ENCODE measurements at places on chromosomes 7 and 10. TPM values are rescaled to one million over a fixed set of nuclear protein-coding genes. Genes with fewer than 3 reads are reported as not detected.

GRCh38 chr10:131280101-131280500 lies 31.4 kb downstream of the TCERG1L start:
- no peak for DNase-seq
- no peaks in the 10 kb centered on the region for H3K36me3 ChIP-seq
- no peak overlapping the region for H3K4me3 ChIP-seq
- H3K4me1 ChIP-seq: peaks cover 3% of the 10 kb centered on the region
- no peak overlapping the region for H3K27ac ChIP-seq

Gene NME8
- total RNA-seq: not detected

GRCh38 chr7:3063016-3063753 lies 19.5 kb upstream of the CARD11 start:
- no peaks in the 10 kb centered on the region for H3K4me1 ChIP-seq
- no peaks in the 10 kb centered on the region for H3K27me3 ChIP-seq
- no peak overlapping the region for H3K4me3 ChIP-seq
- no peak overlapping the region for H3K27ac ChIP-seq

DNA sequence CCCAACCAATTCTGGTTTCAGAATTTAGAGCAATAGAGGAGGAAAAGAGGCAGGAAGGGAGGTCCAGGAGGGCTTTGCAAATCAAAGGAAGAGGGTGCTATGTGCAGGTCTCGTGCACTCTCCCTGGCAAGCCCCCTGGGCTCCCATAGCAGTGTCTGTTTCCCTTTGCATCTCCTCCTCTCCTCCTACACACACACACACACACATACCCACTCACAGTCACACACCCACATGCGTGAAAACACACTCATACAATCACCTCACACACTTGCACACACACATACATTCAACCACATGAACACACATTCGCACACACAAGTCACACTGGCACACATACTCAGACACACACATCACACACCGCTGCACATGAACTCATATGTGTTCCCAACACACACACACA lies 105.3 kb downstream of the OAT start:
- no peak for DNase-seq
- no peak overlapping the region for H3K4me3 ChIP-seq
- H3K4me1 ChIP-seq: no peaks in the 10 kb centered on the region
- no peaks in the 10 kb centered on the region for H3K36me3 ChIP-seq
- H3K27ac ChIP-seq: no peak overlapping the region

Gene PAX4
- total RNA-seq: not detected

Gene MINDY4
- total RNA-seq: 30.3 TPM

Gene LBX1
- not detected for total RNA-seq

DNA sequence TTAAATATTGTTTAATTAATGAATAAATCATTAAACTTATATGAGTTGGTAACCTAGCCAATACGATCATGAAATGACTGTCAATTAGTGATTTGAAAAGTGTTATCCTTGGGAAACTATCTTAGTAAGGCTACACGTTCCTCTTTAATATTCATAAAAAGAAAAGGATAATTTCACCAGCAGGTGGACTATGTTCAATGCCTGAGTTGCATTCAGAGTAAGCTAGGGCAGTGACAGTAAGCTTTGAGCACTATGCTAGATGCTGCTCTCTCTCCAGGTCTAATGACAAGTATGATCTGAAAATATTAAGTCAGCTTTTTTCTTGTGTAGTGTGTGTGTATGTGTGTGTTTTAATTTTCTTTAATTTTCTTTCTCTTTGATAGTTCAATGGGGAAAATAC lies 486.3 kb upstream of the PCDH15 start:
- no peak for DNase-seq
- H3K27me3 ChIP-seq: no peaks in the 10 kb centered on the region
- H3K4me1 ChIP-seq: no peaks in the 10 kb centered on the region
- H3K4me3 ChIP-seq: no peak overlapping the region
- H3K36me3 ChIP-seq: no peaks in the 10 kb centered on the region
- no peak overlapping the region for H3K27ac ChIP-seq

- no peaks in the 10 kb centered on the region for H3K36me3 ChIP-seq
- no peak overlapping the region for H3K27ac ChIP-seq
- no peaks in the 10 kb centered on the region for H3K27me3 ChIP-seq
- DNase-seq: no peak
- H3K4me1 ChIP-seq: no peaks in the 10 kb centered on the region
Observed at GRCh38 chr7:116785843-116786242, 76.5 kb upstream of the CAPZA2 start.

DNA sequence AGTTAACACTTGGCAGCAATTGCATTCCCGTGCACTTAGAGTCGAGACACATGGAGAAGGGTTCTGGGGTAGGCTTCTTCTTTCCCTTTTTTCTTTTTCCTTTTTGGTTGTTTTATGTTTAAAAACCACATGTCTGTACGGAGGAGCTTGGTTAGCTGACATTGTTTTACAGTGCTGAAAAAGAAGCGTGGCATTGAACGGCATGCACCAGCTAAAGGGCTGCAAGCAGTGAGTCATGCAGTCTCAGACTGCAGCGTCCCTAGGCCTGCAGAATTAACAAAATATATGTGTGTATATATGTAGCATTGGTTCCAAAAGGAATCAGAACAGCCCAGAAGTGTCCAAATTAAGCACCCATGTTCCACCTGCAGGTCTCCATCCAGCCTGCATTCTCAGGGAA lies 211.0 kb downstream of the TCF7L2 start:
- DNase-seq: no peak
- no peak overlapping the region for H3K27ac ChIP-seq
- H3K4me3 ChIP-seq: no peak overlapping the region
- no peaks in the 10 kb centered on the region for H3K36me3 ChIP-seq

Gene CYP2W1
- total RNA-seq: 4.1 TPM

DNA sequence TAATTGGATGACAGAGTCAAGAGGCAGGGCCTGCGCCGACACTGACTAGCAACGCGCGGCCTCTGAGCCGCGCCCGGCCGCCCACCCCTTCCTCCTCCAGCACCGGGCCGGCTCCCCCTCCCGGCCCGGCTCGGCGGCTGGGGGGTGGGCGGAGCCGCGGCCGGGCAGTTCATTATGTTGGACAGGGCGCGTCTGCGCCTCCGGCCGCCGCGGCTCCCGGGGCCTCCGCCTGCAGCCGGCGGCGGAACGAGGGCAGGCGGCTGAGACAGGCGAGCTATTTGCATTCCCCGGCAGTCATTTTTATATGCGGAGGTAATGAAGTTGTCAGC lies 106.7 kb downstream of the SNX10 start:
- H3K27ac ChIP-seq: no peak overlapping the region
- H3K4me3 ChIP-seq: peak overlapping the region; percentile 56
- H3K36me3 ChIP-seq: no peaks in the 10 kb centered on the region
- no peaks in the 10 kb centered on the region for H3K27me3 ChIP-seq
- DNase-seq: peak; percentile 69

GRCh38 chr10:84497978-84498377 lies 169.6 kb downstream of the CCSER2 start:
- H3K36me3 ChIP-seq: no peaks in the 10 kb centered on the region
- no peak overlapping the region for H3K27ac ChIP-seq
- no peak for DNase-seq
- H3K4me1 ChIP-seq: peaks cover 2% of the 10 kb centered on the region
- H3K27me3 ChIP-seq: no peaks in the 10 kb centered on the region

DNA sequence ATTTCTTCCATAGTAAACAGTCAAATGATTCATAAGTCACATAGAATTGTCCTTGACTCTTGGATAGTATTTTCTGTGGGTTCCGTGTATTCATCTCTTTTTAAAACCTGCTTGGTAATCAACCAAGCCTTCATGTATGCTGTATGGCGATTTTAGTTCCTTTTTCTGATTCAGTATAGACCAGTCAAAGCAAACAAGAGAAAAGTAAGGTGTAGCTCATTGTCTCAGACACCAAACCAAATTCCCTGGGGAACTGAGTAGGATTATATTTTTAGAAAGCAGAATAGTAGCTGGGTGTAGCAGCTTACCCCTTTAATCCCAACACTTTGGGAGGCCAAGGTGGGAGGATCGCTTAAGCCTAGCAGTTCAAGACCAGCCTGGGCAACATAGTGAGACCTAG lies 240.5 kb downstream of the BBS9 start:
- no peaks in the 10 kb centered on the region for H3K36me3 ChIP-seq
- no peaks in the 10 kb centered on the region for H3K4me1 ChIP-seq
- no peaks in the 10 kb centered on the region for H3K27me3 ChIP-seq

Gene TFAM
- total RNA-seq: 33.4 TPM

- DNase-seq: peak; percentile 76
- H3K36me3 ChIP-seq: no peaks in the 10 kb centered on the region
- no peaks in the 10 kb centered on the region for H3K27me3 ChIP-seq
- peaks cover 4% of the 10 kb centered on the region for H3K4me1 ChIP-seq
- H3K27ac ChIP-seq: peak within 1 kb of the TSS; percentile 78
Observed at GRCh38 chr7:143263266-143264195, at the start of gene GSTK1. GSTK1 (plus strand) TSS chr7:143263441; CDS start chr7:143263514, 73 bp downstream.

Gene SMKR1
- total RNA-seq: 1.2 TPM

- H3K4me1 ChIP-seq: peaks cover 2% of the 10 kb centered on the region
- no peaks in the 10 kb centered on the region for H3K27me3 ChIP-seq
- no peaks in the 10 kb centered on the region for H3K36me3 ChIP-seq
- no peak overlapping the region for H3K4me3 ChIP-seq
- no peak for DNase-seq
- H3K27ac ChIP-seq: no peak overlapping the region
Observed at GRCh38 chr10:103922659-103923058, 4.7 kb upstream of the STN1 start.

Gene TMEM139
- total RNA-seq: 7.8 TPM

DNA sequence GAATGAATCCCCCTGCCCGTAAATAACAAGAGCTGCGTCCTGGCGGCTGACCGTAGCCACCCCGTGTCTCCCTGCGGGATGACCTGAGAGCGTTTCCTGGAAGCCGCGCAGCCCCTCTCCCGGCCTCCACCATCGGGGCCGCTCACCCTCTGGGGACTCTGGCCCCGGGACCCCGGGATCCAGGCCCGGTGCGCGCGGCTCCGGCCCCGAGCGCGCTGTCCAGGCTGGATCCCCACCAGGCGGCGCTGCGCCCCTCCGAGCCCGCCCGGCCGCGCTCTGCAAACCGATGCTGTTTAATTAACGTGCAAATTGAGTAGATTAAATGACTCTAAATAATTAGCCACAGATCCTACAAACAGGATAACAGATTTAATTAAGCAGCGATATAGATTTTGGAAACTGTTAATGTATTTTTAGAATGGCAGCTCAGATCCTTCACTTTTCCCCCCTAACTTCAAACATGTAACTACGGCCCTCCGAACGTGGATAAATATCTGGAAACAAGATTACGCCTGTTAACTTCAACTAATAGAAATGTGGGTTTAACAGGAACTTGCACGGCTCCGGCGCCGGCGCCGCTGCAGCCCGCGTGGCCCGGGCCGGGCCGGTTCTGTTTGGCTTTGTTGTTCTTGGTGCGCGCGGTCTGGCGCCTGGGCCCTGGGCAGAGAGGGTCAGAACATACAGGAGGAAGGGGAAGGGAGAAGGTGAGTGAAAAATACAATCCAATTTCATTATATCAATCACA lies 7.1 kb upstream of the UNCX start:
- peak; percentile 52 for DNase-seq
- H3K27ac ChIP-seq: no peak overlapping the region
- no peaks in the 10 kb centered on the region for H3K36me3 ChIP-seq
- H3K4me1 ChIP-seq: no peaks in the 10 kb centered on the region

DNA sequence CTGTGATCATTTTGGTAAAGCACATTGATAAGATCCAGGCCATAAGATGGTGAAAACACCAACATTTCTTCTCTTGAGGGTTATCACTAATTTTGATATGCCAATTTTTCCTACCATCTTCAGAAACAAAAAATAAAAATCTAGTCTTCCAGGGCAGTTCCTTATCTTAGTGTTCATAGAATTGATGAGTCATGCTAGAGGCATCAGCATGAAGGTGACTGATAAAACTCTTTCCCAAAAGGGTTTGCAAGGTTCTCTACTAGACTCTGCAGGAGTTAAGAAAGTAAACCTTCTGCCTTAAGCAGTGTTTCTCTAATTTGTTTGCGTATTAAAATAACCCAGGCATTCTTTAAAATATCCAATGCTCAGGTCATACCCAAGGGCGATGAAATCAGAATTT lies 483.1 kb upstream of the CNTNAP2 start:
- no peak overlapping the region for H3K27ac ChIP-seq
- no peak for DNase-seq
- no peaks in the 10 kb centered on the region for H3K36me3 ChIP-seq
- no peaks in the 10 kb centered on the region for H3K4me1 ChIP-seq
- H3K4me3 ChIP-seq: no peak overlapping the region

Gene GSTK1
- 75.7 TPM for total RNA-seq

Gene METTL27
- total RNA-seq: 4.3 TPM

Gene PRPF18
- 22.4 TPM for total RNA-seq

DNA sequence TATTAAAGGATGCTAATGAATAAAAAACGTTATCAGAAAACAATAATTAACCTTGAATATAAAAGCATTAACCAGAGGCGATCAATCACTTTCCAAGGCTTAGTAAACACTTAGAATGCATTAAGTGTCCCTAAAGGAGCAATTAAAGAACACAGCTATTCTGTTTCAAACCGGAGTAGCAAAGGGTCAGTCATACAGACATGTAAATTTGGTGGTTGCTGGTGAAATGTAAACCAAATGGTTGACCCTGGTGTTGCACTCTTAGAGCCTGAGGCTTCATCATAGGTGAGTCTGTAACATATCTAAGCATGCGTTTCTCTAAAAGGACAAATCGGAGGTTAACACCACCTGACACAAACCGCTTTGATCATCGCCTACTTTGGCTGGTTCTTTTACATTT lies 1280.1 kb downstream of the TYW1 start:
- no peak for DNase-seq
- no peak overlapping the region for H3K4me3 ChIP-seq

- H3K36me3 ChIP-seq: no peaks in the 10 kb centered on the region
- H3K27me3 ChIP-seq: no peaks in the 10 kb centered on the region
- no peak for DNase-seq
- no peaks in the 10 kb centered on the region for H3K4me1 ChIP-seq
- no peak overlapping the region for H3K4me3 ChIP-seq
Observed at GRCh38 chr7:98329791-98330373, 48.4 kb downstream of the BRI3 start.

GRCh38 chr10:96863922-96864543 lies 31.9 kb downstream of the LCOR start:
- no peak overlapping the region for H3K4me3 ChIP-seq
- no peaks in the 10 kb centered on the region for H3K36me3 ChIP-seq
- peaks cover 2% of the 10 kb centered on the region for H3K4me1 ChIP-seq
- no peaks in the 10 kb centered on the region for H3K27me3 ChIP-seq
- no peak for DNase-seq

GRCh38 chr10:22489467-22489866 lies 144.2 kb downstream of the SPAG6 start:
- H3K4me1 ChIP-seq: no peaks in the 10 kb centered on the region
- no peak for DNase-seq
- no peaks in the 10 kb centered on the region for H3K36me3 ChIP-seq
- H3K4me3 ChIP-seq: no peak overlapping the region
- no peaks in the 10 kb centered on the region for H3K27me3 ChIP-seq

- no peaks in the 10 kb centered on the region for H3K27me3 ChIP-seq
- H3K27ac ChIP-seq: no peak overlapping the region
- no peaks in the 10 kb centered on the region for H3K4me1 ChIP-seq
- no peaks in the 10 kb centered on the region for H3K36me3 ChIP-seq
- H3K4me3 ChIP-seq: no peak overlapping the region
Observed at GRCh38 chr10:80429521-80429973, 21.2 kb downstream of the PRXL2A start.
